ENCODE measurements at places on chromosomes 1 and 21.

GRCh38 chr1:169105087-169105433 is 1.4 kb upstream of the ATP1B1 start:
- DNase-seq, result no peak

GRCh38 chr1:183105449-183105848 is 80.6 kb upstream of the LAMC2 start:
- no peak for DNase-seq

- DNase-seq, result no peak
Observed at GRCh38 chr1:233114159-233114558, 163.7 kb downstream of the NTPCR start.

- no peak for DNase-seq
Observed at GRCh38 chr21:36964827-36965719, 1.4 kb downstream of the HLCS start.

DNA sequence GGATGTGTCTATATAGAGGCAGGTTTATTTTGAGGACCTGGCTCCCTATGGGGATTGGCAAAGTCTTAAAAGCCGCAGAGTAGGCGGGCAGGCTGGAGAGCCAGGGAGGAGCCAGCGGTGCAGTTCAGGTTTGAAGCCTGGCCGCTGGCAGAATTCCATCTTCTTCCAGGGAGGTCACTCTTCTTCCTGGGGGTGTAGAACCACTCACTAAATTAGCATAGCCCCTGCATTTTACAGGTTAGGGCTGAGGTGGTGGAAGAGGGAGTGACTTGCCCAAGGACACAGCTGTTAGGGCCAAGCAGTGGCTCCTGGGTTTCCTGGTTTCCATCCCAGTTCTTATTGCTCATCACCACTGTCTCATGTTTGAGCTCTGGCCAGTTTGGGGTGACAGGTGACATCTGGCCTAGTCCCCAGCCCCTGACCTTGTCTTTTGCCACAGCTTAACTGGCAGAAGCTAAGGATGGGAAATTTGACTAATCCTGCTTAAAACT is 1.4 kb downstream of the PINK1 start:
- DNase-seq, result no peak

DNA sequence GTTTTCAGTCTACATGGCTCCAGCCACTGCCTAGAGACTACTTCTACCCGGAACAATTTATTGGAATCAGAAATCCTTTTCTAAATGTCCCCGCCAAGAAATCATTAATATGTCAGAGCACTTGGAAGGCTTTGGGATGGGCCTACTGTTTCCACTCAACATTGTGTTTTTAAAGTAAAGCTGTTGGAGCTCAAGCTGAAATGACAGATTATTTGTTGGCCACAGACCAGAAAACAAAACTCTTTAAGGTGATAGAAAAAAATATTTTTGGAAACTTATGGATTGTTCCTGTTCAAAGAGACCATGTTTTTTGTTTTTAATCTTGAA is 496 bp downstream of the VPS45 start:
- no peak for DNase-seq

DNA sequence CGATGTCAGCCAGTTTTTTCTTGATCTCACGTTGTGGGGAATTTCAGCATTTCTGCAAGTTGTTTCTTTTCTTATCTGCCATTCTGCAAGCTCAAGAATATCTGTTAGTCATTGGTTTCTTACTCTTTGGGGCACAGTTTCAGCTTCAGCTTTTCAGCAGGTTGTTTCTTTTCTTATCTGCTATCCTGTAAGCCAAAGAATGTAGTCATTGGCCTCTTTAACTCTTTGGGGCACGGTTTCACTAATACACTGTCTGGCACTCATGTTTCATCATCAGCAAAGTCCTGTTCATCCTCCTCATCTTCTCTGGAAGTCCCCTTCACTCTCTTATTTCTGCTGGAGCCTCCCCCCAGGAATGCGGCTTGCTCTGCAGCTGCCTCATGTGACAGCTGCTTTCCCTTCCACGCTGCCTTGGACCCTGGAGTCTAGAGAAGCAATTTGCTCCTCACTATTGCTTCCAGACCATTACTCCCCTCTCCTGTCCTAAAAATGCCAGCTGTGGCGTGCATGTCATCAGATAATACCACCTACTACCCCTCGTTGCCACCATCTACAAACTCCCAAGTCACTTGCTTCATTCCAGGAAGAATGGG is 67.0 kb upstream of the CACNA1E start:
- no peak for DNase-seq

- no peak for DNase-seq
Observed at GRCh38 chr1:207888652-207889051, 22.3 kb downstream of the CD34 start.

- DNase-seq, result no peak
Observed at GRCh38 chr1:174258148-174258550, 98.8 kb downstream of the RABGAP1L start.

DNA sequence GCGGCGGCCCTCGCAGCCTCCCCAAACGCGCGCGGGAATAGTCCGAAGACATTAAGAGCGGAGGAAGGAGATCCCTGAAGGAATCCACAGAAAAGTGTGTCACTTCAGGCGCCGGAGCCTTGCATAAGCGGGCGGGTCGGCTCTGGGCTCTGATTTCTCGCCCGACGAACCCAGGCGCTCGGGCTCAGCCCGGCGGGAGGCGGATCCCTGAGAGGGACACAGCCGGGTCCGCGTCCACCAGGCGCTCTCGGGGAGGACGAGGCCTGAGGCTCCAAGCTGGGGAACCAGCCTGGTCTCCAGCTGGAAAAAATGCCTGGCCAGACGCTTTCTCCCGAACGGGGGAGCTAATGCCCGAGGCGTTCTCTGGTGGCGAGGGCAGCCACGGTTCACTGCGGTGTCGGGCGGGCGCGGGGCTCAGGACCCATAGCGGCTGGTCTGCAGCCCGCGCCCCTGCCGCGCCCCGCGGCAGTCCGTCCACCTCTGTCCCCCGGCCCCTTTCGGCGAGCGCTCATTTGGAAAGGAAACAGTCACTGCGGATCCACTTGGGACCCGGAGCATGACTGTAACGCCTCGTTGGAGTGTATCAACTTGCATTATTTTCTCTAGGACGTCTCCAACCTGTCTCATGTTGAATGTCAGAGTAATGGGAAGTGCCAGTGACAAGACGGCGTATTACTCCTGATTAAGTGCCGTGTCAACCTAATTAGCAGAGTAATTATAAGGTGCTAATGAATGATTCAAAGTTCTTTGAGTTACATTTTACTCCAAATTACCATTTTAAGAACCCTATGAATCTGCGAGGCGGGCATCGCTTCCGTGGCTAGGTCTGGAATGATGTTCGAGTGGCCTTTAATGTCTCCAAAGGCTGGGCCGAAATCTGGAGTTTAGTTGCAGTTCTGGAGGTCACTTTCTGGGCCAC is 1.6 kb upstream of the BARHL2 start:
- DNase-seq, result no peak

DNA sequence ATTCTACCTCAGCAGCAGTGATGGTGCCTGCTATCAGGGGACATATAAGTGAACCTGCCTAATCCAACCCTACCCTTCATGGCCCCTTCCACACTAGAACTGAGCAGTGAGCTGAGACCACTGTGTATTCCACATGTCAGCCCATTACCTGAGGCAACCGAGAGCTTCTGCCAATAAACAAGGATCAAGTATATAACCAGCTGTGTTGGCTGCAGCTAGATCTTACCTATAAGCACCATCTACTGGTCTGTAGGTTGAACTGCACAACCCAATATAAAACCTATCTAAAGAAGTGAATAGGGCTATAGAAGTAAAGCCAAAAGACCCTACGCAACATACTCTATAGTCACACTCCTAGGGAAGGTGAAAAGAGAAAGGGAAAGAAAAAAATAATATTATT is 376.9 kb downstream of the HHIPL2 start:
- DNase-seq, result no peak

DNA sequence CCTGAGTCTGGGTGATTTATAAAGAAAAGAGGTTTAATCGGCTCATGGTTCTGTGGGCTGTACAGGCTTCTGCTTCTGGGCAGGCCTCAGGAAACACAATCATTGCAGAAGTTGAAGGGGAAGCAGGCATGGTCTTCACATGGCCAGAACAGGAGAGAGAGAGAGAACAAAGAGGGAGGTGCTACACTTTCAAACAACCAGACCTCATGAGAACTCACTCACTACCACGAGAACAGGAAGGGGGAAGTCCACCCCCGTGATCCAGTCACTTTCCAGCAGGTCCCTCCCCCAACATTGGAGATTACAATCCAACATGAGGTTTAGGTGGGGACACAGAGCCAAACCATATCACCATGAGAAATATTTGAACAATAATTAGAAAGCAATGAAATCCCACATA is 222.9 kb downstream of the FAM72C start:
- DNase-seq, result no peak

- no peak for DNase-seq
Observed at GRCh38 chr21:44728716-44729115, 17.3 kb upstream of the TSPEAR start.

DNA sequence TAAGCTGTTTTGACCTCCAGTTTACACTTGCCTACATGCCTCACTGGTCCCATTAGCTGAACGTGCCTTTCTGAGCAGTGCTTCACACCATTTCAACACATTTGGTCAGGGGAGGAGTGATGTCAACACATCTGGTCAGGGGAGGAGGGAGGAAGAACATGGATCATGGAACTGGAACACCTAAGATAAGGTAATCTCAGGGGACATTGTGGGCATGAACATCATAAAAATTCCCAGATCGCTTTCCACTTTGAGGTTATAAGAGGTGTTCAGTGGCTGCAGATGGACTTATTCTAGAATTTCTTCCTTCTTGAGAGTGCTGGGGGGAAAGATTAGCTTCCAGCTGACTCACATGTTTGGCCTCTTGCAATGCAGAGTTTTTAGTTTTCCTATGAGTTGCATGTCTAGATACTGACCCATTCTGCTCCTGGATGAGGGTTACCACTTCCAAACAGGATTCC is 2.0 kb downstream of the QSOX1 start:
- no peak for DNase-seq

DNA sequence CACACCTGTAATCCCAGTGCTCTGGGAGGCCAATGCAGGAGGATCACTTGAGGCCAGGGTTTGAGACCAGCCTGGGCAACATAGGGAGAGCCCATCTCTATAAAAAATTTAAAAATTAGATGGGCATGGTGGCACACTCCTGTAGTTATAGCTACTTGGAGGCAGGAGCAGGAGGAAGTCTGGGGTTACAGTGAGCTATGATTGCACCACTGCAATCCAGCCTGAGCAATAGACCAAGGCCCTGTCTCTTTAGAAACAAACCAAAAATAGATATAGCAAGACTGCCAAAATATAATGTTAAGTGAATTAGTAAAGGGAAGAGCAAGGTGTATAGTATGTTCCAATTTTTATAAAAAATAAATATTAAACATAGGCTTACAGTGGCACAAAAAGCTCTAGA is 28.8 kb downstream of the PLEKHO1 start:
- no peak for DNase-seq

- no peak for DNase-seq
Observed at GRCh38 chr1:47738560-47739182, 258.5 kb downstream of the TRABD2B start.

GRCh38 chr1:72435025-72435424 is 152.7 kb upstream of the NEGR1 start:
- DNase-seq, result no peak

DNA sequence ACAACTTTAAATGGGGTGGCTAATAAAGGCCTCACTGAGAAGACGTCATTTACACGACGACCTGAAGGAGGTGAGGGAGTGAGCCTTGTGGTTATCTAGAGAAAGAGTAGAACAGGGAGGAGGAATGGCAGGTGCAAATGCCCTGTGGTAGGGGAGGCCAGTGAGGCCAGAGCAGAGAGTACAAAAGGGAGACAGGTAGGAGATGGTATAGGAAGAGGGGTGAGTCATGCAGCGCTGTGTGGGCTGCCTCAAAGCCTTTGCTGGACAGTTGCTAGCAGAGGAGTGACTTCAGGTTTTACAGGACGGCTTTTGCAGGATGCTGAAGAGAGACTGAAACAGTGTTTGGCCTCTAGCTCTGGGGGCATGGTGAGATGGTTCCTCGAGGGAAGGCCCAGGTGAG is 116.0 kb downstream of the IER5 start:
- DNase-seq, result no peak

DNA sequence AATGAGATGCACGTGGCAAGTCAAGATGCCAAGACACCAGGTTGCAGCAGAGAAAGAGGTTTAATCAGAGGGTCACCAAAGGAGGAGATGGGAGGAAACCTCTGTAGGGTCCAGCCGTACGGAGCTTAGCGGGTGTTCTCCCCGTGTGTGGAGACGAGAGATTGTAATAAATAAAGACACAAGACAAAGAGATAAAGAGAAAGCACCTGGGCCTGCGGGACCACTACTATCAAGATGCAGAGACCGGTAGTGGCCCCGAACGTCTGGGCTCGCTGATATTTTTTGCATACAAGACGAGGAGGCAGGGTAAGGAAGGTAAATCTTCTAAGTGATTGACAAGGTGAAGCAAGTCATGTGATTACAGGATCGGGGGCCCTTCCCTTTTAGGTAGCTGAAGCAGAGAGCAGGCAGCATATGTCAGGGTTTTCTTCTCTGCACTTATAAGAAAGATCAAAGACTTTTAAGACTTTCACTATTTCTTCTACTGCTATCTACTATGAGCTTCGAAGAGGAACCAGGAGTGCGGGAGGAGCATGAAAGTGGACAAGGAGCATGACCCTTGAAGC is 41.2 kb upstream of the TDRD10 start:
- no peak for DNase-seq

- no peak for DNase-seq
Observed at GRCh38 chr1:205942631-205943159, 561 bp downstream of the SLC26A9 start.

- no peak for DNase-seq
Observed at GRCh38 chr1:12387641-12388040, 157.8 kb downstream of the VPS13D start.

GRCh38 chr1:8023995-8024313 is 2.2 kb downstream of the ERRFI1 start:
- no peak for DNase-seq

DNA sequence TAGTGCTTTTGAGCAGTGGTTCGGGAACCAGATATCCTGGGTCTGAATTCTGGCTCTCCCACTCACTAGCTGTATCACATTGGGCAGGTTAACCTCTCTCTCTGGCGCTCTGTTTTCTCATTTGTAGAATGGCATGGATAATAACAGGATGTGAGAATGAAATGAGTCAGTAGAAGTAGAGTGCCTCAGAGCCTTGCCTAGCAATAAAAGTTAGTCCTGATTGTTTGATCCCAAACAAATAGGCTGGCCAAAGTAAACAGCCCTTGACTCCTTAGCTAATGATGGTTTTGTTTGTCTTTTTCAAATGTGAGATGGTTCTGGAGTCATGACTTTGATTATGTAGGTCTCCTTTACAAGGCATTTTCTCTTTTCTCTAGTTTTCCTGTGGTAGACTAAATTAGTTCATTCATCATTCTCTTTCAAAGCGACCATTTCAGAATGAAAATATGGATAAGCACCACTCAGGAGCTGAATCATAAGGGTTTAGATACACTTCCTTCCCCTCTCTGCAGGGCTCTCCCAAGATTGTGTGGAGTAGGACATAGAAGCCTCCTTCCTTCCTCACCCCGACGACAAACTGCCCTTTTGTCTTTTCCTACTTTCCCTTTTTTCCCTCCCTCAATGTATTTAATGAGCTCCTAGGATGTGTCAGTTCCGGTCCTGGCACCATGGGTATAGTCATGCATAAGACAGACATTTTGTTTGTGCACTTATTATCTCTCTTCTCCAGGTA is 23.1 kb downstream of the KIAA0040 start:
- no peak for DNase-seq

Measured in GM18507 (cell line).